ENCODE measurements at places on chromosomes 7 and 10.

GRCh38 chr10:104308439-104308903 lies 29.8 kb downstream of the ITPRIP start:
- no peak for DNase-seq

- DNase-seq, result peak; percentile 24
These were observed 136.6 kb downstream of the IQUB start for GRCh38 chr7:123397746-123398338.

GRCh38 chr7:88200789-88201188 lies 19.0 kb downstream of the SRI start:
- peak; percentile 60 for DNase-seq

DNA sequence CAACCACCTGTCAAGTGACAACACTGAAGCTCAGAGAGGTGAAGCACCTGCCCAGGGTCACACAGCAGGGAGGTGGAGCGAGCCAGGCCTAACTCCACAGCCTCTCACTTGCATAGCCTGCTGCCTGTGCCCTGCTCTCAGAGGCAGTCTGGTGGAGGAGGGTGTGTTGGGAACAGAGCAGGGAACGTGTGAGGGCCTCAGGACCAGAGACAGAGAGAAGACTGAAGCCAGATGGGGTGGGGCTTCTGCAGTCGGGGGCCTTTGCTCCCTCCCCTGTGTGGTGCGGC lies 114.0 kb downstream of the PTPN20 start:
- DNase-seq, result no peak

DNA sequence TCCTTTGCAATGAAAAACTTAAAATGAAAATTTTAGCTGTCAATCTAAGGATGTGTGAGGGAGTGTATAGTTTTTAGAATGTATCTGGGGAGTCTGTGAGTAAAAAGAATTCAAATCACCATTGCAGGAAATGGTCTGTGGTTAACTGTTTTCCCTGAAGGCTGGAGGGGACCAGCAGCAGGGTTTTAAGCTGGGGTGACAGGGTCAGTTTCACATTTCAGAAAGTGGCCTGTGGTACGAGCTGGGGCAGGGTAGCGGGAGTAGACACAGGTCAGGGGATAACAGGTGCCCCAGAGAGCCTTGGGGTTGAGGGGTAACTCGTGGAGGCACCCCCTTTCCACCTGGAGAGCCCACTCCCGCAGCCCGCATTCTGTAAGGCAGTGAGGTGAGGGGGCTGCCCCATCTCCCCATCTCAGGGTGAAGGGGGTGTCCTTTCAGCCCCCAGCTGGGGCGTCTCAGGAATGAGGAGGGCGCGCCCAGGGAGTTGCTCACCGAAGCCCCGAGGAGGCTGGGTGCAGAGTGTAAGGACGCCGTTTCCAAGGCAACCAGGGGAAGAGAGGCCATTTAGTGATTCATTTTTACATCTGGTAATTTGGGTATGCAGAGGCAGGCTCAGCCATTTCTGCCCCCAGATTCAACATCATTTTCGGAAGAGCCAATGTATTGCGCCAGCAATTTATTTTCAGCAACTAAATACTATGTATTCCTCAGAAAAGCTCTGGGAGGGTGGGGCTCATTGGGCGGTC lies 168.9 kb downstream of the SLIT1 start:
- DNase-seq, result no peak

GRCh38 chr10:29496341-29497162 lies 138.2 kb downstream of the SVIL start:
- peak; percentile 88 for DNase-seq

DNA sequence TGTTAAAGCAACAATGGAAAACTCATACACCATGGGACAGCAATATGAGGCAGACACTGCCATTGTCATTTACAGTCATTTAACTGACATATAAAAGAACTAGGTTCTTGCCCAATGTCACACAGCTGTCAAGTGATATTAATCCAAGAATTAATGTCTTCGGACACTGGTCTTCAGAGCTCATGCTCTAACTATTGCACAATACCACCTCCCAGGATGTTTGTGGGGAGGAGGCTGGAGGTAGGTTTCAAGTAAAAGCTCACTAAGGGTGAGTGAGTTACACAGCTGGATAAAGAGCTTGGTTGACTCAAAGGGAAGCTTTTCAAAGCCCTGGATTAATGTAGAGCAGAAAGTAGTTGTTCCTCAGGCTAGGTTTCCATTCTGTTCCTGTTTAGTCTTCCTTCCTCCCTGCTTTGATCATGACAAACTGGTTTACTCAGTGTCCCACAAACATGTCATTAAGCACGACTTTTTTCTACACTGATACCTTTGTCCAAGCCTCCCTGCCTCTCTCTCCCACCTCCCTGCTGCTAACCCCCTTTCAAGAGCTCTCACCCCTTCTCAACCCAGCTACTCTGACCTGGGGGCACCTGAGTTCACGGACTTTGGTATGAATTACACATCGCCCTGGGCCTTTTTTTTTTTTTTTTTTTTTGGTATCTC lies 987 bp upstream of the EXOC6 start:
- DNase-seq, result peak; percentile 11

GRCh38 chr7:596819-597182 lies 77.2 kb upstream of the PDGFA start:
- DNase-seq, result no peak

GRCh38 chr7:25083201-25083600 lies 41.9 kb downstream of the CYCS start:
- DNase-seq, result no peak

- peak; percentile 75 for DNase-seq
These were observed at the start of gene HOXA4 for GRCh38 chr7:27130540-27131389. HOXA4 (minus strand) TSS chr7:27130757; CDS start chr7:27130733, 24 bp downstream.

DNA sequence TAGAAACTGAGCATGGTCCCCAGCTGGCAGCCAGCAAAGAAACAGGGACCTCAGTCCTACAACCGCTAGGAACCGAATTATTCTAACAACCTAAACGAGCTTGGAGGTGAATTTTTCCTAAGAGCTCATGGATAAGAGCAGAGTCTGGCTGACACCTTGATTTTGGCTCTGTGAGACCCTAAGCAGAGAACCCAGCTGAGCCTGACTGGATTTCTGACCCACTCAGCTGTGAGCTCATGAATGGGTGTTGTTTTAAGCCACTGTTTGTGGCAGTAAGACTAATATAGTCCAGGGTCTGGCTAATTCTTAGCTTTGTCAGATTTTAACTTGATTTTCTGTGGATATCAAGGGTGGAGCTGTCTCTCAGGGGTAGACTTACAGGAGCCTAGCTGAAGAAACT lies 77.1 kb downstream of the KAT6B start:
- no peak for DNase-seq

DNA sequence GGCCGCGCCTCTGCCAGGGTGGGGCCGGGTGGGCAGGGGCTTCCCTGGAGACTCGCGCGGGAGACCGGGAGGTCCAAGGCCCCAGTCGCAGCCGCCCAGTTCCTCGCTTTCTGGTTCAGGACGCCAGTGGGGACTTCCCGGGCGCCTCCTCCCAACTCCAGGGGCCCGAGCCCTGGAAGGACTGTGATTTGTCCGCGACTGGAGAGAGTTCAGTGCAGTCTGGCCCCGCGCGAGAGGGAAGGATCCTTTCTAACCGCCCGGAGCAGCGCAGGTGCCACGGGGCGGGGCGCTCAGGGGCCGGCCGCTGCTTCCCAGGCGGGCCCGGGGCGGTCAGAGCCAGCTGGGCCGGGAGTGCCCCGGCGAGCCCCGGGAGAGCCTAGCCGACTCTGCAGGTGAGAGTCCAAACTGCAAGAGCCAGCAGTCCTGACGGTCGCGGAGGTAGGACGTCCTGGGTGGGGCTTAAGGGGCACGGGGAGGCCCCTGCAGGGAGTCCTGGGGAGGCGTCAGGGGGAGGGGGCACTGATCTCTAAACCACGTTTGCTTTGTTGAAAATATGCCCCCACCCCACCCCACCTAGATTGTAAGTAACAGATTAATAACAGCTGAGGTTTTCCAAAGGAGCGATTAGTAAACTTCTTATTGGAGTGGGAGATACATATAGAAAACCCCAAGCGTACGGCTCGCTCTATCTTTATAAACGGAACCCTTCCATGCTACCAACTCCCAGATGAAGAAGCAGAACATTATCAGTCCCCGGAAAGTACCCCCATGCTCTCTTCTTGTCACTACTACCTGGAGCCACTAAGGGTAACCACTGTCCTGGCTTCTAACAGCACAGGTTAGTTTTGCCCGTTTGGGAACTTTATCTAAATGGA lies 8.2 kb downstream of the NKX2-3 start:
- DNase-seq, result peak; percentile 41

DNA sequence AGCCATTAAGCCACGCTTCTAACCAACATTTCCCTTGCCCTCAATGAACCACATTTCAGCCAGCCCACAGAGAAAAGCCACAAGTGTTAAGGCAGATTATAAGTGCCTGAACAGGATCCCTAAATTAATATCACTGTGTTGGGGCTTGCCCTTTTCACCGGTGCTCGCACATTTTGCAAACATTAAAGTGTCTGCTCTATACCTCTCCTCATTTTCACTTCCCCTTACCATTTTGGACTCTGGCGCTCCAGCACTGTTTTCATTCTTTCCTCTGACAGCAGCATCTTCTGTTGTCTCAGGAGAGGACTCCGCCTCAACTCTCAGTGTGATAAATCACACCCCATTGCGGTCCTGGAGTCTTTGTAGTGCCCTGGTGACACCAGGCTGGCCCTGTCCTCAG lies 274.2 kb downstream of the BAMBI start:
- DNase-seq, result no peak

DNA sequence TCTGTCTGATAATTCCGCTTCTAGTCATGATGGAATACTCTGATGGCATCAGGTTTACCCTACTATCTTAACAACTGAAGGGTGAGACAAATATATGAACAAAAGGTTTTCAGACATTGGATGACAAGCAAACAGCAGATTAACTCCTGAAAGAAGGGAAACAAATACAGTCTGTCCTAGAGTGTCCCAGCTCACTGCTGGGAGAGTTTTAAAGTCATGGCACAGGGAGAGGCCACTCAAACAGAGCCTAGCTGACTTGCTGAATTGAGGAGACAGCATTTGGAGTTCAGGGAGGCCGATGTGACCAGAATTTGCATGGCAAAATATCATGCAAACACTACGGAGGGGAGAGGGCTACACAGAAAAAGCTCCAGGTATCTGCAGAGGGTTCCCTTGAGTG lies 73.1 kb downstream of the MDH2 start:
- DNase-seq, result no peak

GRCh38 chr7:110719741-110720140 lies 371.2 kb upstream of the LRRN3 start:
- no peak for DNase-seq

DNA sequence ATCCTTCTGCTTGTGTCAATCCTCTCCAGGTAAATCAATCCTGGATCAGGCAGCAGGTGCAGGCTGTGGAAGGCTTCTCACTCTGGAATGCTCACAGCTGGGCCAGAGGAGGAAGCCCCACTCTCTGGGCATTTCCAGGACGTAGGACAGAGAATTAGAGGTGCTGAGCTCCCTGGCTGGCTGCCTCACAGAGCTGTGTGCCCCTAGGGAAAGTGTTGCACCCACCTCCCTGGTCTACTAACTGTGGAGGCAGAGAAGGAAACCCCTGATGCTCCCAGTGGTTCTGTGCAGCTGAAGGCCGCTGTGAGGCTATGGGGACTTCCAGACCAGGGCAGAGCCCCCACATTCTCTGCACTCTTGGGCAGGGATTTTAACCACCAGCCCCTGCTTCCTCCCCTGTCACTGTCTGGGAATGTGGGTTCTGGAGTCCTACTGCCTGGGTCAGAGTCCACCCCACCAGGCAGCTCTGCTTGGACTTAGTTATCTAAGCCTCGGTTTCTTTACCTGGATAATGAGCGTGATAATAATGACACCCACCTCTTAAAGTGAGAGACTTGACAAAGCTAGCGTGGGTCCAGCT lies 73.5 kb upstream of the EEPD1 start:
- DNase-seq, result no peak

DNA sequence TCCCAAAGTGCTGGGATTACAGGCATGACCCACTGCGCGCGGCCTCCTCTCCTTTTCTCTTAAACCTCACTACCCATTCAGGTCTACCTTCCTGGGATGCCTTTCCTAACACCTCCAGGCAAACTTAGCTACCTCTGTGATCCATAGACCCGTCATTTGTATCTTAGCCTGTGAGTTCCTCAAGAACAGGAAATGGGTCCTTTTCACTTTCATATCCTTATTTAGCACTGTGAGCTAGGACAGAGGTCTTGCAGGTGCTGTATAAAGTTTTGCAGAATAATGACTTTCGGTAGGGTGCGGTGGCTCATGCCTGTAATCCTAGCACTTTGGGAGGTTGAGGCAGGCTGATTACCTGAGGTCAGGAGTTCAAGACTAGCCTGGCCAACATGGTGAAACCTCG lies 215.7 kb downstream of the RELN start:
- DNase-seq, result no peak

- no peak for DNase-seq
These were observed 52.3 kb upstream of the KDM7A start for GRCh38 chr7:140229101-140229525.

- peak; percentile 88 for DNase-seq
These were observed 49.9 kb upstream of the SH2B2 start for GRCh38 chr7:102236592-102237287.

DNA sequence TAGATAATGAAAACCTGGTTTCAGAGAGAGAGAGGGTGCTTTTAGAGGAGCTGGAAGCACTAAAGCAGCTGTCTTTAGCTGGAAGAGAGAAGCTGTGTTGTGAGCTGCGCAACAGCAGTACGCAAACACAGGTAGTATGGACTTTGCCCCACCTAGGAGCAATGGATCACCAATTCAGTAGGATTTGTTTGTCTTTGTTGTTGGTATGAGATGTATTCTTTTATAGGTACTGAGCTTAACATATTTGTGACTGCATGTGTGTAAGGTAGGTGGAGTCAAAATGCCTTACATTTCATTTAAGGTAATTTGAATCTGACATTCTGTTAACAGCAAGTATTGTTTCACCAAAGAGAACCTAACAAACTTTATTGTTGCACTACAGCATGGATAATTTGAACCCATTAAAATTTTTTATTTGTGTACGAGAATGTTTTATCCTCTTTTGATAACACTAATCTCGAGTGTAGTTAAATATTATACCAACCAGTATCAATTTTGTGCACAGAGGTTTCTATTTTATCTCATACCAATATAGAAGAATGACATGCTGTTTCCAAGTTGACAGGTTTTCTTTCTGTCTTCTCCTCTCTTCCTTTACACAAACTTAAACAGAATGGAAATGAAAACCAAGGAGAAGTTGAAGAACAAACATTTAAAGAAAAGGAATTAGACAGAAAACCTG lies 92.1 kb downstream of the CYP51A1 start:
- no peak for DNase-seq

- peak; percentile 90 for DNase-seq
These were observed 100.9 kb downstream of the XRCC2 start for GRCh38 chr7:152574892-152575548.

GRCh38 chr7:110007320-110008063 lies 1083.4 kb upstream of the LRRN3 start:
- DNase-seq, result peak; percentile 2

GRCh38 chr7:80847895-80848294 lies 71.0 kb downstream of the SEMA3C start:
- no peak for DNase-seq

GRCh38 chr7:109751241-109751640 lies 1181.6 kb downstream of the DNAJB9 start:
- no peak for DNase-seq

DNA sequence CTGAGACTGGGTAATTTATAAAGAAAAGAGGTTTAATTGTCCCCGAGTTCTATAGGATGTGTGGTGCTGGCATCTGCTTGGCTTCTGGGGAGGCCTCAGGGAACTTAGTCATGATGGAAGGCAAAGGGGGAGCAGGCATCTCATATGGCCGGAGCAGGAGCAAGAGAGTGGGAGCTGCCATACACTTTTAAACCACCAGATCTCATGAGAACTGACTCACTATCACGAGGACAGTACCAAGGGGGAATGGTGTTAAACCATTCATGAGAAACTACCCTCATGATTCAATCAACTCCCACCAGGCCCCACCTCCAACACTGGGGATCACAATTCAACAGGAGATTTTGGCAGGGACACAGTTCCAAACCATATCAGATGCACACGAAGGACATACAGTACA lies 199.9 kb upstream of the DPP6 start:
- no peak for DNase-seq

- DNase-seq, result no peak
These were observed 770.9 kb downstream of the TNS3 start for GRCh38 chr7:46810986-46811385.

Measured in eye (tissue), 1 donor.